ENCODE measurements at places on chromosomes 3 and 15.

- DNase-seq, result no peak
Observed at GRCh38 chr3:123499322-123499721, 50.4 kb upstream of the ADCY5 start.

- no peak for DNase-seq
Observed at GRCh38 chr3:12062605-12063004, 58.4 kb downstream of the SYN2 start.

- no peak for DNase-seq
Observed at GRCh38 chr3:185831195-185831594, 6.4 kb upstream of the IGF2BP2 start.

DNA sequence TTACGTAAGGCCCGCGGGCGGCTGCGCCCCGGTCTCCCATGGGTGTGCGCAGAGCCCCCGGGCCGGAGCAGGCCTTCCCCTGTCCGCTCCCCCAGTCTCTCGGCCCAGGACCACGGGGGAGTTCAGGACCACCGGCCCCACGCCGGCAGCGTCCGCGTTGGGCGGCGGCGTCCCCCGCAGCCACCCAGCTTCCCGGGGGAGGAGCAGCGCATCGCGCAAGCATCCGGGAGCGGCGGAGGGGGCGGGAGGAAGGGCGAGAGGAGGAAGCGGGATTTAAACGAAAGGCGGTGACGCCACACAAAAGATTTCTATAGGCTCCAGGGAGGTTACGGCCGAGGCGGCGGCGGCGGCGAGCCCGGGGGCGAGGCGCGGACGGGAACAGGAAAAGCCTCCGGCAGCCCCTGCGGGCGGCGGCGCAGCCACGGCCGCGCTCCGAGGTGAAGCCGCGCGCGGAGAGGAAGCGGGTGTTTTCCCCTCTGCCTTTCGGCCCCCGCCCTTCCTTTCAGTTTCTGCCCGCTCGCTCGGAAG, at the start of gene TLNRD1:
TSS of gene TLNRD1 (plus strand) at position 300 of the 528 bp plus-strand sequence. CDS start 1,349 bp downstream, outside the sequence.
- DNase-seq, result peak; percentile 81

- no peak for DNase-seq
Observed at GRCh38 chr3:29576181-29576580, 295.3 kb downstream of the RBMS3 start.

GRCh38 chr3:189849262-189849661, 218.1 kb downstream of the TP63 start:
- DNase-seq, result no peak

DNA sequence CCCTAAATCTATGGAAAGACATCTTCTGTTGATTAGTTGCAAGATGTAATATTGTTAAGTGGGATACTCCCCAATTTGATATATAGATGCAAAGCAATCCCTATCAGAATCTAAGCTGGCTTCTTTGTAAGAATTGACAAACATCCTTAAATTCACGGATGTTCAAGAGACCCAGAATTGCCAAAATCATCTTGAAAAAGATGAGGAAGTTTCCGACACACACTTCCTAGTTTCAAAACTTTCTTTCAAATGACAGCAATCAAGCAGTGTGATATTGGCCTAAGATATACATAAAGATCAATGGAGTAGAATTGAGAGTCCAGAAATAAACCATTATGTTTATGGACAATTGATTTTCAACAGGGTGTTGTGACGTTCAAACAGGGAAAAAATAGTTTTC, 383.6 kb downstream of the LPP start:
- DNase-seq, result no peak

DNA sequence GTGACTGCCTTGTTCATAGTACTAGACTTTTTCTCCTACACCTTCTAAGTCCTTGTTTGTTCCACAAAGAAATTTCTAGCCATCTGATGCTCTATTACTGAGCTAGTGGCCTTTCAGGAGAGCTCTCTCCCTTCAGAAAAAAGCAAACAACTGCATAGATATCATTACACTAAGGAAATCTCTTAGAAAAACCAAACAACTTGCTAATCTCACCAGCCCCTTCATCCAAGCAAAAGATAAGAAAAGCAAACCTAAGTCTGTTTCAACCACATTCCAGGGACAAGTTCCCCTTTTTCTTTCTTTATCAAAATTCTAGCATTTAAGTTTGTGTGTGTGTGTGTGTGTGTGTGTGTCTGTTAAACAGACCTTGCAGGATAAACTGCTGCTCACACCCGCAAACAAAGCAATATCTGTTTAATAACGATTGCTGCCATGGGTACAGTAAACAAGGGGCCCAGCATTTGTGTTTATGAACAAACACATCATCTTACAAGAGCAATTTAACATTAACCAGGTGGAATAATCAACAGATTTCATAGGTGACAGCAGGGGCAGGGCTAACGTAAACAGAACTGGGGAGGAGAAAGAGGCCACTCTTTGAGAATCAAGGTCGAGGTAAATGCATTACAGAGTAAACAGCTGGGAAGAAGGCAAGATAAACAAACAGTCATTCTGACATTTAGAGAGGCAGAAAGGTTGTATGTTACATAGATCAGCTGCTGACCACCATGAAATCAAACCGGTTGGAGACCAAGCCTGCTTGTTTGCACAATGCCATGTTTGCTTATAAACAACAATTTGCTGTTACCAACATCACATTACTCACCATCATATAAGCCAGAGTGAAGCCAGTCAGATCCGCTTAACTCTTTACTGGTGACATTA, 375.1 kb downstream of the FOXP1 start:
- no peak for DNase-seq

Data from stimulated activated CD4-positive, alpha-beta T cell treated with anti-CD3 and anti-CD28 coated beads, Interleukin-2, amount 100 ng/mL, for 24 hours (primary cell).